ENCODE measurements at places on chromosomes 12 and 14.

DNA sequence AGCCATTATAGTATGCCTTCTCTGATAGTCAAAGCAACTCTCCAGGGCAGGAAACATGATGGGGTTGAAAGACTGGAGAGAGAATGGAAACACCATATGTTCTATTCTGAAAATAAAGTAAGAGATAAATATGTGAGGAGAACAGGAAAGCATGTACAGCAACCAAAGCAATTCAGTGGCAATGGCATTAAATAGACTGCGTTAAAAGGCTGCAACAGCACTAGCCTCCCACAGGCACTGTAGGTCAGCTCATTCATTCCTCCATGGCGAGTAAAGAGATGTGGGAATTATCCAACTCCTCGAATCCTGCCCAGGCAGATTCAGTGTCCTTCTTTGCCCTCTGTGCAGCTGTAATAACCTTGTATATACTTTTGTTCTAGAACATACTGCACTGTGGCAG is 43.8 kb downstream of the ANO6 start:
- no peak for DNase-seq

- no peak for DNase-seq
These were observed 381 bp downstream of the YY1 start for GRCh38 chr14:100239211-100239839.

DNA sequence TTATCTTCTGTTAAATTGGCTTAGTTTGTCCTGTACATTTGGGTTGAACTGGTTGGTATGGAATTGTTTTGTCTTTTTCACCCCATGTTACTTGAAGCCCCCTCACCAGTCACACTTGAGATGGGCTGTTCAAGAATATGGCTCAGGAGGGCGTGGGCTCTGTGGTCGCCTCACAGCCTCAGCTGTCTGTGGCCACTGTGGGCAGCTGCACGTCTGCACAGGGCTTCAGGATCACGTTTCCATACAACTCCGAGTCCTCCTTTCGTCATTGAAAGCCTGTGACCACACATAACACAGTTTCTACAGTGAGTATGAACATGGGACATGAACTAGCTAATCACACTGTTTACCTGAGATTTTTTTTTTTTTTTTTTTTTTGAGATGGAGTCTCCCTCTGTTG is 81.3 kb downstream of the MOK start:
- DNase-seq = no peak

GRCh38 chr14:105267820-105268548 is 19.7 kb downstream of the BTBD6 start:
- DNase-seq = no peak

GRCh38 chr14:70832561-70833305 is 23.4 kb upstream of the MAP3K9 start:
- no peak for DNase-seq

DNA sequence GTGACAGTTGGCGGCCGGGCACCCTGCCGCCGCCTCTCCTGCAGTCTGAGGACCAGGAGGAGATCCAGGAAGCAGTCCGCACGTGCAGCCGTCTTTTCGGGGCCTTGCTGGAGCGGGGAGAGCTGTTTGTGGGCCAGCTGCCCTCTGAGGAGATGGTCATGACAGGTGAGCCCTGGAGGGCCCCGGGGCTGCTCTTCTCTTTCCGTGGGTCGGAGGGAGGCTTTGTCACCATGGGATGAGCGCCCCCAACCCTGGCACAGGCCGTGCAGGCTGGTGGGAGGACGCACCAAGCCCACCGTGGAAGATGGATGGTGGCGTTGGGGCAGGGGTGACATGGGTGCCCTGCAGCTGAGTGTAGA is 532 bp downstream of the NOC4L start:
- DNase-seq = no peak

DNA sequence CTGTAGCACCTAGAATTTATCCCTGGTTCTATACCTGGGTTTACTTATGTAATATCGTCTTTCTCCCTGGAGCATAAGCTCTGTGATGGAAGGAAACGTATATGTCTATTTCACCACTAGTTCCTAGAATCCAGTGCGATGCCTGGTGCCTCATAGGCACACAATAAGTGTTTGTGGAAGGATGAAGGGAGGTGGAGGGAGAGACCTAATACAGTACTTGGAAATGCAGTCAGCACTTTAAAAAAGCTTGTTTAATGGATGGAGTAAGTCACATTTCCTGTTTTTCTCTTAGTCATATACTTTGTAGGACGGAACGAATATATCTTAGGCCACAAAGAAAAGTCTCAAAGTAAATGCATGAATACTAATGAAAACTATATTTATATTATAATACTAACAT is 186.5 kb upstream of the HMGA2 start:
- DNase-seq = no peak

GRCh38 chr12:122964439-122965257 is 1.6 kb downstream of the ABCB9 start:
- no peak for DNase-seq

DNA sequence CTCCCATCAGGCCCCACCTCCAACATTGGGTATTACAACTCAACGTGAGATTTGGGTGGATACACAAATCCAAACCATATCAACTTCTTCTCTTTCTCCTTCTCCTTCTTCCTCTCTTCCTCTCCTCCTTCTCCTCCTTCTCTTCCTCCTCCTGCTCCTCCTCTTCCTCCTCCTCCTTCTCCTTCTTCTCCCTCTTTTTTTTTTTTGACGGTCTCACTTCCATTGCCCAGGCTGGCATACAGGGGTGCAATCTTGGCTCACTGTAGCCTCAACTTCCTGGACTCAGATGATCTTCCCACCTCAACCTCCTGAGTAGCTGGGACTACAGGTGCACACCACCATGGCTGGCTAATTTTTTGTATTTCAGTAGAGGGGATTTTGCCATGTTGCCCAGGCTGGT is 11.4 kb upstream of the NUBPL start:
- DNase-seq = no peak

DNA sequence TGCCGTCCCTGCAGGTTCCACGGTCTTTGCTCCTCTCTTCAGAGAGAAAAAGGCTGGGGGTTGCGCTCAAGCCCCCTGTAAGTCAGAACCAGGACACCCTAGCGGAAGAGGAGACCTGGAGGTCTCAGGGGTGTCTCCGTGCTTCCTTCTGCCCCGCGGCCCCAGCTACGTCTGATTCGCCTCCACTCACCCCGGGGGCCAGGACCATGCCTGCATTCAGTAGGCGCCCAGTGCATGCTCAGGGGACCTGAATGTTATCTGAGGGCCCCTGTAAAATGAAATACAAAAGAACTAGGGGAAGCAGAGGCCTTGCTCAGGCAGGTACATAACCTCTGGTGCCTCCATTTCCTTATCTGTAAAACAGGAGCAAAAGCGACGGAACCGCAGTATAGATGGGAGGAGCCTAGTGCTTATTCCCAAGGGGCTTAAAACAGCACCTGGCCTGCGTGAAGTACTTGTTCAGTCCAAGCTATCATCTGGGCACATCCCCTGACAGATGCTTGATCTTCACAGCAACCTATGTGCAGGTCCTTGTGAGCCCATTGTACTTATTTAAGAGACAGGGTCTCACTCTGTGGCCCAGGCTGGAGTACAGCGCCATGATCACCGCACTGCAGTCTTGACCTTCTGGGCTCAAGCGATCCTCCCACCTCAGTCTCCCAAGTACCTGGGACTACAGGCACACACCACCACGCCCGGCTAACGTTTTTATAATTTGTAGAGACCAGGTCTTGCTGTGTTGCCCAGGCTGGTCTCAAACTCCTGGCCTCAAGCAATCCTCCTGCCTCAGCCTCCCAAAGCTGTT is 110.3 kb upstream of the NCOR2 start:
- DNase-seq = no peak

DNA sequence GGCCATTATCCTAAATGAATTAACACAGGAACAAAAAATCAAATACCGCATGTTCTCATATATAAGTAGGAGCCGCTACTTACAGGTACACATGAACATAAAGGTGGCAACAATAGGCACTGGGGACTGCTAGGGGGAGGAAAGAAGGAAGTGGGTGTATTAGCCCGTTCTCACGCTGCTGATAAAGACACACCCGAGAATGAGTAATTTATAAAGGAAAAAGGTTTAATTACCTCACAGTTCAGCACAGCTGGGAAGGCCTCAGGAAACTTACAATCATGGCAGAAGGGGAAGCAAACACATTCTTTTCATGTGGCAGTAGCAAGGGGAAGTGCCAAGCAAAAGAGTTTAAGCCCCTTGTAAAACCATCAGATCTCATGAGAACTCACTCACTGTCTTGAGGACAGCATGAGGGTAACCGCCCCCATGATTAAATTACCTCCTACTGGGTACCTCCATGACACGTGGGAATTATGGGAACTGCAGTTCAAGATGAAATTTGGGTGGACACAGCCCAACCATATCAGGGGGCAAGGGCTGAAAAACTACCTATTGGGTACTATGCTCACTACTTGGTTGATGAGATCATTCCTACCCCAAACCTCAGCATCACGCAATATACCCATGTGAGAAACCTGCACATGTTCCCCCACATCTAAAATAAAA is 16.4 kb upstream of the MIA2 start:
- no peak for DNase-seq
